Kasumi-1 (cell line): ENCODE measurements at places on chromosomes 13 and 19.

DNA sequence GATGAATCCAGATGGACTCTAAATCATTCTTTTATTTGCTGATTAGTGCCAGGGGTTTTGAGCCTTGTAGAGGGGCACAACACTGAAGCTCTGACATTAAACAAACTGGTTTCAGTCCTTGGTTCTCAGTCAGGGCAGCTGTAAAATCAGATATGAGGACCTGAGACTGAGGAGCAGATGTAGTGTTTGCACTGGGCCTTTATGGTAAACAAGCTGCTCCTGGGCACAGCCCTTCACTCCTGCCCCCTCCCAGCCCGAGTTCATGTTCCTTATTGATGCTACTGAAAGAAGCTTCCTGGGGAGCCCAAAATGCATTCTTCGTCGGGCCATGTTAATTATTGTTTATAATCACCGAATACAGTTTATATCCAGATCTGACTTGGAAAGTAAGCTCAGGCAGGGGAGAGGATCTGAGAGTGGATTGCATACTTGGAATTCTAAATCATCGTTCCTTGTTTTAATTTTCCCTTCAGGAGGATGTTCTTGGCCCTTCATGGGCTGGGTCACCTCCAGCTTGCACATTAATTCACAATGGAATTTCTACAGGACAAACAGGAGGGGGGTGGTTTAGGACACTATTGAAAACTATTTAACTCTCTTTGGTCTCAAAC, 213.5 kb downstream of the FGF9 start:
- no peak for DNase-seq

GRCh38 chr13:48564056-48564455, 31.2 kb upstream of the RCBTB2 start:
- DNase-seq = no peak

DNA sequence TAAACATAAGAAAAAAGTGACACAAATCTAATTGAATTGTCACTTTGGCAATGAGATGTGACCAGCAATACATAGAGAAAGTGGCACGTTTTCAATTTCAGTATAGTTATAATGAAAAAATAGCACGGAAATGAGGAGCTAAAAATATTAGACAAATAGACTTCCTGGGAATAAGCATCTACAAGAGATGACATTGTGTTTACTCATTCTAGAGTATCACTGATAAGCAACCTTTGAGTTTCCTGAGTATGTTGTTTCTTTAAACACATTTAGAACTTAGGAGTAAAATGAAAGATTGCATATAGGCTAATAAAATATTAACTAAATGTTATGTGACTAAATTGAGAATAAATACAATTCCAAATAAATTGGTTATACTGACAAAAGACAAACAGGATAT, 207.1 kb upstream of the SLITRK6 start:
- DNase-seq = no peak

DNA sequence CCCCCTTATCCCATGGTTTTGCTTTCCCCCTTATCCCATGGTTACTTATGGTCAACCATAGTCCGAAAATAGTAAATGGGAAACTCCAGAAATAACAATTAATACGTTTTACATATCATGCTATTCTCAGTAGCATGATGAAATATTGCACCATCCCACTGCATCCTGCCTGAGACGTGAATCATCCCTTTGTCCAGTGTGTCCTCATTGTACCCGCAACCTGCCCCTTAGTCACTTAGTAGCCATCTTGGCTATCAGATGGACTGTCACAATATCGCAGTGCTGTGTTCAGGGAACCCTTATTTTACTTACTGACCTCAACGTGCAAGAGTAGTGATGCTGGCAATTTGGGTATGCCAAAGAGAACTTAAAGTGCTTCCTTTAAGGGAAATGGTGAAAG, 10.5 kb upstream of the NBEA start:
- DNase-seq = no peak

GRCh38 chr13:46644816-46645215, 91.8 kb downstream of the LRCH1 start:
- DNase-seq = no peak

DNA sequence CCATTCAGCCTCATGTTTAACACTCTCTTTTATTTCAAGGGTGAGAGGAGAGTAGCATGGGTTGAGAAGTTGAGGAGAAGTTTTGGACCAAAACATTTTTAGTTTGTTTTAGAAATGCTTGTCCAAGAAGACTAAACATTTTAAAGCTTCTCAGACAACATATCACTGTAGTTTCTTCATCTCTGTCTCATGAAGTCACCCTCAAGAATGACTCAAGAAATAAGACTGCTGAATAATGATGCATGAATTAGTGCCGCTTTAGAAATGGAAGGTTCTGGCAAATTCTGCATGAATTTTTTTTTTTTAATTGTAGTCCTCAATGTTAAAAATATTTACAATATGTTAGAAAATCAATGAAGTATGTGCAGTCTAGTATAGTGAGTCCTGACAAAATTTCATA, 422.7 kb upstream of the ARGLU1 start:
- DNase-seq = no peak
